ENCODE measurements at places on chromosomes 1 and 21. TPM values are rescaled to one million over a fixed set of nuclear protein-coding genes. Genes with fewer than 3 reads are reported as not detected.
A peak's percentile ranks its signal among the peaks of the same experiment; 100 is the strongest.

The GBP5 gene
- not detected for total RNA-seq

The RNF207 gene
- 50.5 TPM for total RNA-seq

GRCh38 chr1:160522622-160523345 is at the start of gene SLAMF6:
SLAMF6 (minus strand) TSS chr1:160523255; CDS start chr1:160523192, 63 bp downstream.
- no peak within 1 kb of the TSS for H3K27ac ChIP-seq
- DNase-seq, result no peak

- no peak overlapping the region for H3K4me3 ChIP-seq
- H3K27ac ChIP-seq, result no peak overlapping the region
- no peak for DNase-seq
- no peaks in the 10 kb centered on the region for H3K27me3 ChIP-seq
Observed at GRCh38 chr1:225548140-225548857, 104.6 kb downstream of the ENAH start.

- H3K4me3 ChIP-seq, result no peak overlapping the region
- H3K27me3 ChIP-seq, result no peaks in the 10 kb centered on the region
- H3K4me1 ChIP-seq, result peaks cover 13% of the 10 kb centered on the region
- peak overlapping the region; percentile 18 for H3K27ac ChIP-seq
Observed at GRCh38 chr1:170354690-170355089, 177.3 kb upstream of the GORAB start.

GRCh38 chr1:182147136-182147820 is 85.8 kb upstream of the ZNF648 start:
- DNase-seq, result no peak
- peaks cover 26% of the 10 kb centered on the region for H3K4me1 ChIP-seq
- H3K4me3 ChIP-seq, result no peak overlapping the region
- H3K27me3 ChIP-seq, result no peaks in the 10 kb centered on the region
- H3K36me3 ChIP-seq, result no peaks in the 10 kb centered on the region

DNA sequence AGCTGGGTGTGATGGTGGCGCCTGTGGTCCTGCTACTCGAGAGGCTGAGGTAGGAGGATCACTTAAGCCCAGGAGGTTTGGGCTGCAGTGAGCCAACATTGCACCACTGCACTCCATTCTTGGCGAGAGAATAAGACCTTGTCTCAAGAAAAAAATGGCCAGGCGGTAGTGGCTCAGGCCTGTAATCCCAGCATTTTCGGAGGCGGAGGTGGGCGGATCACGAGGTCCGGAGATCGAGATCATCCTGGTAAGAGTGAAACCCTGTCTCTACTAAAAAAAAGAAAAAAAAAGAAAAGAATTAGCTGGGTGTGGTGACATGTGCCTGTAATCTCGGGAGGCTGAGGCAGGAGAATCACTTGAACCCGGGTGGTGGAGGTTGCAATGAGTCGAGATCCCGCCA is 11.3 kb downstream of the ATAD3B start:
- DNase-seq, result no peak
- no peaks in the 10 kb centered on the region for H3K27me3 ChIP-seq
- peaks cover 5% of the 10 kb centered on the region for H3K36me3 ChIP-seq
- no peaks in the 10 kb centered on the region for H3K4me1 ChIP-seq

DNA sequence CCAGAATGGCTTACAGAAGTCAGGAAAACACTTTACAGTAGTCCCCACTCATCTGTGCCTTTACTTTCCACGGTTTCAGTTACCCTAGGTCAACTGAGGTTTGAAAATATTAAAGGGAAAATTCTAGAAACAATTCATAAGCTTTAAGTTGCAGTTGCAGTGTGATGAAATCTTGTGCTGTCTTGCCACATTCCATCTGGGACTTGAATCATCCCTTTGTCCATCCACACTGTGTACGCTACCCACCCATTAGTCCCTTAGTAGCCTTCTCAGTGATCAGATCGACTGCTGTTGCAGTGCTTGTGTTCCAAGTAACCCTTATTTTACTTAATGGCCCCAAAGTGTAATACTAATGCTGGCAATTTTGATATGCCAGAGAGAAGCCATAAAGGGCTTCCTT is 30.5 kb downstream of the ZCCHC17 start:
- H3K4me1 ChIP-seq, result no peaks in the 10 kb centered on the region
- peaks cover 5% of the 10 kb centered on the region for H3K36me3 ChIP-seq

The REG4 gene
- total RNA-seq, result 0.40 TPM

The GSTM5 gene
- 2.8 TPM for total RNA-seq

- H3K4me1 ChIP-seq, result no peaks in the 10 kb centered on the region
- H3K27me3 ChIP-seq, result no peaks in the 10 kb centered on the region
- no peak overlapping the region for H3K27ac ChIP-seq
- DNase-seq, result no peak
- H3K4me3 ChIP-seq, result no peak overlapping the region
Observed at GRCh38 chr1:30284226-30284625, 439.2 kb downstream of the MATN1 start.

DNA sequence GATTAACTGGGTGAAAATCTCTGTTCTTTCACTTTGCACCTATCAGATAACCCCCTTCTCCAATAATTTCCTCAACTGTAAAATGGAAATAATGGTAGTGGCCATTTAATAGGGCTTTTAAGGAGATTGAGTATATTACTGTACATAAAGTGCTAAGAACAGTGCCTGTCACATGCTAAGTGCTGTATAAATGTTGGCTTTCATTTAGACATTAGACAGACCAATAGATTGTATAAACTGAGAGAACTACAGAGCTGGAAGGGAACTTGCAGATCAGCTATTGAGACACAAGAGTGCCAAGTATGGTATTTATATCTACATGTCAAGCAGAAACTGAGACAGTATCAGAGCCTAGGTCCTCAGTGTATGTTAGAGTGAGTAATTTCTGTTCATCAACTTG is 934.7 kb downstream of the PLA2G4A start:
- no peaks in the 10 kb centered on the region for H3K27me3 ChIP-seq
- DNase-seq, result no peak
- no peaks in the 10 kb centered on the region for H3K36me3 ChIP-seq

The FAM177B gene
- not detected for total RNA-seq

DNA sequence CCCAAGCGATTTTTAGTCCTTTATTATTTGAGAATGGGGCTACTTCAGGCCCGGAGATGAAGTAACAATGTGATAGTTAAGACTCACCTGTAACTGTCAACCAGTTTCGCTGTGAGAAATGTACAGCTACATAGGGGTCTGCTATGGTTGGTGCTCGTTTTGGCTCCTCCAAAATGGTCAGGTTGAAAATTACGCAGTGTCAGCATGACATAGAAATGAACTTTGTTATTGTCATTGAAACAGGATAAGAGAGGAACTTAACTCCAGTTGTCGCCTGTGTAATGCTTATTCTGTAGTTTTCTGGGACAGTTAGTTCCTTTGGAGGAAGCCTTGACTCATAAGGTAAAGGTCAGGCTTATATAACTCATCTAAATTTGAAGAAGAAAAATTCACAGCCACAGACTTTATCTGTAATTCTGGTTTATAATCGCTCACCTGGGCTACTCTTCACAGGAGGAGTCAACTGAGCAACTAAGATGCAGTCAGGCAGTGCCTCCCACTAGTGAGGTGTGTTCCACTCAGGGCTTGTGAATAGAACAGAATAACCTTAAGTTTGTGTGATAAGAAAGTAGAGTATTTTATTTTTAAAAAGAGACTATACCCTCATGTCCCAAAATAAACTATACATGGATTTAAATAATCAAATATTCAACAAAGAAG is 130.9 kb downstream of the CD247 start:
- H3K27ac ChIP-seq, result no peak overlapping the region
- no peaks in the 10 kb centered on the region for H3K27me3 ChIP-seq
- H3K36me3 ChIP-seq, result peaks cover 17% of the 10 kb centered on the region
- no peak overlapping the region for H3K4me3 ChIP-seq

DNA sequence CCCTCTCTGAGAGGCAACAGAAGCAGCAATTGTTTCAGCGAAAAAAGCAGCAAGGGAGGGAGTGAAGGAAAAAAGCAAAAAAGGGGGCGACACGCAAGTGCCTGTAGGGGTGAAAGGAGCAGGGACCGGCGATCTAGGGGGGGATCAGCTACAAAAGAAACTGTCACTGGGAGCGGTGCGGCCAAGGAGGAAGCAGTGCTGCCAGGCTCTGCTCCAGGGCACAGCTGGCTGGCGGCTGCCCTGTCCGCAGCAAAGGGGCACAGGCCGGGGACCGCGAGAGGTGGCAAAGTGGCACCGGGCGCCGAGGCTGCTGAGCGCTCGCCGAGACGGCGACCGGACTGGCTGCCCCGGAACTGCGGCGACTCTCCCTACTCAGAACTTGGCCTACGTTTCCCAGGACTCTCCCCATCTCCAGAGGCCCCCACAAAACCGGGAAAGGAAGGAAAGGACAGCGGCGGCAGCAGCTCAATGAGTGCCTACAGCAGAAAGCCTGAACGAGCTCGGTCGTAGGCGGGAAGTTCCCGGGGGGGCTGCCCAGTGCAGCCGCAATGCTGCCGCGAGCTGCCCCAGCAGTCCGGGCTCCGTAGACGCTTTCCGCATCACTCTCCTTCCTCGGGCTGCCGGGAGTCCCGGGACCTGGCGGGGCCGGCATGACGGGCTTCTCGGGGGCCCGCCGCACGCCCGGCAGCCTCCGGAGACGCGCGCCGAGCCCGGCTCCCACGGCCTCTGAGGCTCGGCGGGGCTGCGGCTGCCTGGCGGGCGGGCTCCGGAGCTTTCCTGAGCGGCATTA is 1.0 kb upstream of the CDKN2C start:
- H3K36me3 ChIP-seq, result no peaks in the 10 kb centered on the region
- H3K4me3 ChIP-seq, result peak overlapping the region; percentile 74
- peaks cover 81% of the 10 kb centered on the region for H3K27me3 ChIP-seq
- H3K27ac ChIP-seq, result no peak overlapping the region
- DNase-seq, result peak; percentile 17
- H3K4me1 ChIP-seq, result peaks cover 6% of the 10 kb centered on the region

The HORMAD1 gene
- total RNA-seq, result not detected

The FCER1G gene
- 1.5 TPM for total RNA-seq

The LHX8 gene
- total RNA-seq, result not detected

The SUCO gene
- 57.1 TPM for total RNA-seq

DNA sequence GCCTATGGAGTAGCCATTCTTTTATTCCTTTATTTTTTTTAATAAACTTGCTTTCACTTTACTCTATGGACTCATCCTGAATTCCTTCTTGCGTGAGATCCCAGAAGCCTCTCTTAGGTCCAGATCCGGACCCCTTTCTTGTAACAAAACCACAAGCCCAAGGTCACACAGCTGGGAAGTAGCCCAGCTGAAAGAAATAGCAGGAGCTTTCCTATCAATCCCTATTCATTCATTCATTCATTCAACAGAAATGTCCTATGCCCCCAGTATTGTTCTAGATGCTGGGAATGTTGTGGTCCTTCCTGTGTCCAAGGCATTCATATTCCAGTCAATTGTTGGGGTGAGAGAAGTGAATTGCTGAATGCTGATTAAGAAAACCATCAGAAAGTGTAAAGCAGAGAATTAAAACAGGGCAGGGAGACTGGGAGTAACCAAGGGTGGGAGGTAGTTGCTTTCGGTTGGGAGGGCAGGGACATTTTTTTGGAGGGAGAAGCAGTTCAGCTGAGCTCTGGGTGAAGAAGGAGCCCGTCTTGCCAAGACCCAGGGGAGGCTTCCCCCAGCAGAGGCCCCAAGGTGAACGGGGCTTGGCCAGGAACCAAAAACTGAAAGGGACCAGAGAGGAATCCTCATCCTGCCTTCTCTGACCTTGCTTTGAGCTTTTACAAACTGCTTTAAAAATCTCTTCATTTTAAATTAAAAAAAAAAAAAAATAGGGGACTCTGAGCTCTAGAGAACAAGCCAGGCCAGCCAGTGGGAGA is 10.8 kb downstream of the PLA2G2D start:
- H3K36me3 ChIP-seq, result no peaks in the 10 kb centered on the region
- no peak overlapping the region for H3K4me3 ChIP-seq
- H3K4me1 ChIP-seq, result peaks cover 9% of the 10 kb centered on the region
- DNase-seq, result no peak
- H3K27me3 ChIP-seq, result peaks cover 33% of the 10 kb centered on the region

DNA sequence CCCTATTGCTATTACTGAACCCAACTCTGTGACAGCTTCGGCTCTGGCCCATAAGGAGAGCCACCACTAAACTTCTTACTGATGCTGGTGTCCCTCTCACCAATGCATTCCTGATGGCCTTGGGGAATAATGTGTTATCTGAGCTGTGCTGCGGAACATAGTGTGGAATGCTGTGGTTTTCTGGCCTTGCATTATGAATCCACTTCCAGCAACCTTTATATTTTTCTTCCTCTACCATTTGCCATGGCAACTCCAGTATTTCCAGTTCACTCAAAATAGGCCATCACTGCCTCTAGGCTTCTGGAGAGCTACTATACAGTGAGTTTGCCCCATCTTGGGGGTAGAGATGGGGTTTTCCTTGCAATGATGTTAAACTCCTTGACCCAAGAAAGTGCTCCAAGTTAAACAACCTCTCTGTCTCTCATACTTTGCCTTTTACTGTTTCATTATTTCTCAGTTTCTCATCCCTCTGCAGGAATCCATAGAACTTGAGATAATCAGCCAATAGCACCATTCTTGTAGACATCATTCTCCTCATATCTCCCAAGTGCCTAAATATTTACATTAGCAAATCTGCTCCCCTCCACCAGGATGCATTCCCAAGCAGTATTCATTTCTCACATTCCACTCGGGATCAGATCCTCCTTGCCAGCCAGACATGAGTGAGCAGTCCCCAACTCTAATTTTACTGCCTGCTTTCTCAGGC is 11.1 kb upstream of the RAVER2 start:
- DNase-seq, result no peak
- peaks cover 5% of the 10 kb centered on the region for H3K27me3 ChIP-seq
- no peak overlapping the region for H3K4me3 ChIP-seq
- no peak overlapping the region for H3K27ac ChIP-seq
- H3K4me1 ChIP-seq, result peaks cover 6% of the 10 kb centered on the region
- H3K36me3 ChIP-seq, result no peaks in the 10 kb centered on the region

DNA sequence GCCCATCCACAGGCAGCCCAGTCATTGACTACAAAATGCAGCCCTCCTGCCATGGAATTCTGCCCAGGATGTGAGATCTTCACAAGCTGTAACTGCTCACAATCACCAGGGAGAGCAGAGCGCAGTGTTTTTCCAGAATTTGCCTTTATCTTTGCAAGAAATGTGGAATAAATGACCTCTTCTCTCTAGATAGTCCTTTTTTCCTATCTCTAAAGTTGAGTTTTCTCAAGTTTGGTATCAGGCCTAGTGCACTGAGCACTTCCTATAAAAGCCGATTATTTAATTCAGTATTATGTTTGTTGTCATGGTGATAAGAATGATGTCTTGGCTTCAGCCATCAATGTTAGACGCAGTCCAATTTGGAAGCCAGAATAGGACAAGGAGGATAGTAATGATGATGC is 246.9 kb upstream of the IRF2BP2 start:
- no peaks in the 10 kb centered on the region for H3K36me3 ChIP-seq
- H3K27me3 ChIP-seq, result peaks cover 3% of the 10 kb centered on the region
- no peak overlapping the region for H3K4me3 ChIP-seq

The MRTO4 gene
- 27.8 TPM for total RNA-seq

DNA sequence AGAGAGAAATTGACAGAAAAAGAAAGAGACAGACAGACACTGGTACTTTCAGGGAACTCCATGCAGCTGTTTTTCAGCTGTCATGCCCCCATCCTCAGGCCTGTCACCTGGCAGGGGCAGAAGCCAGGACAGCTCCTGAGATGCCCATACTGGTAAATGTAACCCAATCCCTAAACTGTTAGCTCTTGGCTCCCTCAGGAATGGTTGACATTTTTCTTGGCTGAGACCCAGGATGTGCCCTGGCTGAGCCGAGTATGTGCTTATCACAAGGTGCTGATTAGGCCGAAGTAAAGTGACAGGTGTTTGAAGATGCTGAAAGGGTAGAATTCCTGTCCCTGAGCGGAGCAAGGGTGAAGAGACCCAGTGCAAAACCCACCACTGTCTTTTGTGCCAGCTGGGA is 50.7 kb downstream of the PGM1 start:
- no peak for DNase-seq
- peak overlapping the region; percentile 59 for H3K27ac ChIP-seq
- peaks cover 15% of the 10 kb centered on the region for H3K36me3 ChIP-seq
- H3K4me3 ChIP-seq, result no peak overlapping the region

Measured in progenitor cell of endocrine pancreas (in vitro differentiated cells).